ENCODE measurements at places on chromosomes 11 and 22. TPM values are rescaled to one million over a fixed set of nuclear protein-coding genes. Genes with fewer than 3 reads are reported as not detected.

ZP1 gene
- 0.17 TPM for polyA plus RNA-seq

CRYBB2 gene
- 0.08 TPM for polyA plus RNA-seq

MLC1 gene
- 0.67 TPM for polyA plus RNA-seq

OR2AG1 gene
- not detected for polyA plus RNA-seq

OR52N4 gene
- polyA plus RNA-seq: 0.50 TPM

PUS3 gene
- 16.7 TPM for polyA plus RNA-seq

CLCF1 gene
- polyA plus RNA-seq: 2.5 TPM

RFPL1 gene
- not detected for polyA plus RNA-seq

PIH1D2 gene
- 2.3 TPM for polyA plus RNA-seq

SAA4 gene
- polyA plus RNA-seq: not detected

OR4C6 gene
- polyA plus RNA-seq: not detected

C11orf21 gene
- polyA plus RNA-seq: 0.35 TPM

GGTLC2 gene
- polyA plus RNA-seq: not detected

SAA1 gene
- 1.3 TPM for polyA plus RNA-seq

CHST1 gene
- polyA plus RNA-seq: 3.4 TPM

All from ovary (tissue), 10 donors.